BJ (cell line): ENCODE measurements at places on chromosomes 1 and 21.

- DNase-seq, result no peak
These were observed 5.1 kb upstream of the NES start for GRCh38 chr1:156682166-156682890.

DNA sequence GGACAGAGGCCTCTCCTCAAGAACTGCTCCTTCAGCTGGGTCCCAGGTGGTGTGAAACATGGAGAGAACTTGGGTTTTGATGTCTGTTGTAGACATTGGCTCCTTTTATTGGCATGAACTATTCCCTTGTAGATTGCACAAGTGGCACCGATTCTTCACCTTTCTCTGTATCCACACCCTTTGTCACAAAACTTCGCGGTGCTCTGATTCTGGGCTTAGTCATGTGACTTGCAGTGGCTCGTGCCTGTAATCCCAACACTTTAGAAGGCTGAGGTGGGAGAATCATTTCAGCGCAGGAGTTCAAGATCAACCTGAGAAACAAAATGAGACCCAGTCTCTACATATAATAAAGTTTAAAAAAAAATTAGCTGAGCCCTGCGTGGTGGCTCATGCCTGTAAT, 42.5 kb upstream of the EYA3 start:
- no peak for DNase-seq

GRCh38 chr1:66978201-66978600, 53.4 kb downstream of the MIER1 start:
- DNase-seq, result no peak

DNA sequence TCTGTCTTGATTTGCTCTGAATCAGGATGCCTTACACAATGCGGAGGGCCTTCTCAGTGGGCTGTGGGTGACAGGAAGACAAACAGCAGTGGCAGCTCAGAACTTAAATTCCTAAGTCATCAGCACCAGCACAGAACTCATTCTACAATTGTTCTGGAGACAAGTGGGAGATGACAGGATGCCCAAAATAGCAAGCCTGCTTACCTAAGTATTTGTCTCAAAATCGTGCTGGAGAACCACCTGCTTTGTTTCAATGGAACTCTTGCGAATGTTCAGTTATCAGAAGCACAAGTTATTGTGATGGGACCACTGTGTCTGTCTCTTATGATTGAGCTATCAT, 76.1 kb downstream of the VCAM1 start:
- DNase-seq, result no peak

DNA sequence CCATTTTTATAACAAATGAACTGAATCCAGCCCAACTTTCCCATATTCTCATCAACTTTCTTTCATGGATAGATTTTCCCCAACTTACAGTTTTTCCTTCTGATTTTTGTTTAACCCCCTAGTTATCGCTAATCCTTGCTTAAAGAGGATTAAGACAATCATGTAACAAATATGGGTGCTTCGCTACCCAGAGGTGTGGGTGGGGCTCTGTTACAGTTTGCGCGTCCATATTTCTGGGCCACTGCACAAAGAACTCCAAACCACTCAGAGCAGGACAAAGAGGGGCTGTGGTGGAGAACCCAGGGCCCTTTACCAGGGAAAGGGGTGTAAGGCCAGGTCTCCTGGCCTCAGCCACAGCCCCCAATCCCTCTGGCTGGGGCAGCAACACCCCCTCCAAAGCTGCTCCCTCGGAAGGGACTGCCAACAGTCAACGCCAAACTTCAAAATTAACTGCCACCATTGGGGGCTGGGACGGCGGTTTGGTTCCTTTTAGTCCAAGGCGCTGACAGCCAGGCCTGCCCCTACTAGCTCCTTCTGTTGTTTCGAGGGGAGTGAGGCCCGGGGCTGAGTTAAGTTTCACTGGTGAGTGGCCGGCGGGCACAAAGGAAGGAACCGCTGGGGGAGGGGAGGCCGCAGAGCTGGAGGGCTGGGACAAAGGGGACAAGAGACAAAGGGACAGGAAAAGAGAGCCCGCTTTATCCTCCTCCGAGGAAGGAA, 27.9 kb downstream of the SSBP3 start:
- no peak for DNase-seq

DNA sequence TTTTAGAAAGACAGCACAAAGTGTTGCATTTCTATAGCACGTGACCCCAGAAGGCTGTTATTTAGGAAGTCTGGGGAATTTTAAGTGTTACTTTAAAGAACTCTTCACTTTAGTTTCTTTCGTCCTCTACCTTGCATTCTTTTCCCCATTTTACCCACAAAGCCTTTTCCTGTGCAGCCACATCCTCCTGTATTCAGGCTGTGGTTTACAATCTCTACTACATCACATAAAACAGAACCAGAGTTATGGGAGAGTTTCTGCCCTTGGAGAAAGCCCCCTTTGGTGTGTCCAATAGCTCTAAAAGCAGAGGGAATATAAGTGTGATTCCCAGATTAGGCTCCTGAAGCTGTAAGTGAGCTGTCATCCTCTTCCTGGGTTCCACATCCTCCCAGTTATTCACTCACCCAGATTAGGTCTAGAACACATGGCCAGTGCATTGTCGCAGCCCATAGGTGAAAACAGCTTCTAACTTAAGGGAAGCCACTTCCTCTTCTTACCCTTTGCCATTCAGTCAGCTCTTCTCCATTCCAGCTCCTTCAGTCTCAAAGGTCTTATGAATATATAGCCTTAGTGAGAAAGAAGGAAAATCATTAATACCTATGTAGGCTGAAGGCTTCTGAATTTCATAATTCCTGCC, 171.1 kb downstream of the PIGK start:
- no peak for DNase-seq

DNA sequence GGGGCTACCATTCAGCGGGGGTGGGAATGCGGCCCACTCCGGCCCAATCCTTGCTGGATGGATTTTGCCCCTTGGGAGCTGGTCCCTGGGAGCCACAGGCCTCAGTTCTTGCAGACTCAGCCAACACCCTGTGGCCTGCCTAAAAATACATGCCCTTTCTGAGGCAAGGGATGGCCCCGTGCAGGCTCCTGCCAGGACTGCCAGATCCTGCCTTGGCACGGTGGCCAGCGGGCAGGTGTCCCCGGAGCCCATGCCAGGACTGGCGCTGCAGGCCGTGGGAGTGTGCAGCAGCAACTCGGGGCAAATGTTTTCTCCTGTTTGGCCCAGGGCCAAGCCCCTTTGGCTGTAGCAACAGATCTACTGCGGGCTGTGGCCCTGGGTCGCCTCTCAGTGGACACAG, 1.6 kb upstream of the PANK4 start:
- no peak for DNase-seq

DNA sequence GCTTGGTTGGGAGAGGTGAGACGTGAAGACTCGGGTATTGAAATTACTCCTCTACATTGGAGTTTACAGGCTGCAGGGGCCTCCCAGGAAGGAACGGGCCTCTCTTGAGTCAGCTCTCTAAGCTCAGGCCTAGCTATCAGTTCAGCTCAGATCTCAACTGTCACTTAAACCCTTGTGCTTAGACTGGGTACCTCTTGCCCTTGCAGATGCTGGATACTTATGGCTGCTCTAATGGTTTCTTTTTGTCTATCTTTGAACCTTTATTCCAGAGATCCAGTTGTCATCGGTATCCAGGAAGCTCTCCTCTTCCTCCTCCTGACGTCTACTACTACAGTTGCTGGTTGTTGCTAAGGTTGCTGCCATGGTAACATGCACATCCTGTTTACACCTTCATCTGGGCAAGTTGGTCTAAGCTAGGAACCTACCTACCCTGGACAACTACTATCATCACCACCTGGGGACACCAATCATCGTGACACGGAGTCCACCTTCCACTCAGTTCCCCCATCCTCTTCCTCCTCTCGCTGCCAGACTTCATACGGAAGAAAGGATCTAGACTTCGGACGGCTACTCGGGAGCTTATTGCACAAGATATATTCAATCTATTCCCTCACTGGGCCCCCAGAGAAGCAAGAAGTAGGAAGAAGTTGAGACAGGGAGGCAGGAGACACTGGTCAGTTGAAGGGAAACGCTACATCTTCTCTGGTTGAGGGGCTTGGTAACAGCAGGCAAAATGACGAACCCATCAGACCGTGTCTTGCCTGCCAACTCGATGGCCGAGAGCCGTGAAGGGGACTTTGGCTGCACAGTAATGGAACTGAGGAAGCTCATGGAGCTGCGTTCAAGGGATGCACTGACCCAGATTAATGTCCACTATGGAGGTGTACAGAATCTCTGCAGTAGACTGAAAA, 56.1 kb downstream of the ATP2B4 start:
- no peak for DNase-seq

DNA sequence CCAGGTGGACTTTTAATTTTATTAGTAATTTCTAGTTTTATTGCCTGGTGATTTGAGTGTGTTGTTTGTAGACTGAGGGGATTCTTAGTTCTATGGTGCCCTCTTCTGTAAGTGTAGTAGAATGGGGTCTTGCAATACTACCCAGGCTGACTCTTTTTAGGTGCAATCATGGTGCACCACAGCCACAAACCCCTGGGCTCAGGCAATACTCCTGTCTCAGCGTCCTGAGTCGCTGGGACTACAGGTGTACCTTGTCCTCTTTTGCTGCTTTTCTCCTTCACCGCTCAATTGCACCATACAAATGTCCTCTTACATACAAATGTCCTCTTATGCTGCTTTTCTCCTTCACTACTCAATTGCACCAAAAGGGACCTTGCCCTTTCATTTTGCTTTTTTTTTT, 43.1 kb downstream of the SCP2 start:
- no peak for DNase-seq

DNA sequence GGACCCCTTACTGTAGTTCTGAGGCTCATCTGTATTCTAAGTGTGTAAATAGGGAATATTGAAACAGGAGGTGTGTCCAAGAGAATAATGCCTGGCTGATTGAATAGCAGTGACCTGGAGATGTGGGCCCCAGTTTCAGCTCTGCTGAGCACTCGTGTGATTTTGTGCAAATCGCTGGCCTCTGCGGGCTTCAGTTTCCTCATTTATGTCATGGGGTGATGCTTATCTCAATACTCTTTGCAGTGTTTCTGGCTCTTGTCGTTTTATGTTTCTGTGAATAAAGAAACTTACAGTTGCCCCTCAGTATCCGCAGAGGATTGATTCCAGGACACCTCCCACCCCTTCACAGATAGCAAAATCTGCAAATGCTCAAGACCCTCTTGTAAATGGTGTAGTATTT, 5.0 kb downstream of the COG2 start:
- DNase-seq, result no peak

DNA sequence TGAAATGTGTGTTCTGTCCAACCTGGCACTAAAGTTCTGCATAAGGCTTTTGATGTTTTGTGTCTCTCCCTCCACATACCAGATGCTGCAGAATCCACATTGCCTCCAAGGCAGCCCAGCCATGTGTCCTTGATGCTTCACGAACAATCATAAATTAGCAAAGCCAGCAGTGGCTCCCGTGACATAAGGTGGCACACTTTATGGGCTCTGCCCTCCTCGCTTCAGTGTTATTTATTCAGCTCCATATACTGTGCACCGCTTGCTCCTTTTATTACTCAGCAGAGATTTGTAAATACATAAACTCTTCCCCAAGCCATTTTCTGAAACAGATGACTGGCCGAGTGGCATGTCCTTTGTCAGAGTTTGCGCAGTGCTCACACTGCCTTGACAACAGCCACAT, 112.8 kb upstream of the SLC35F3 start:
- no peak for DNase-seq

GRCh38 chr21:45854690-45855247, 126.8 kb upstream of the COL6A1 start:
- DNase-seq, result no peak

DNA sequence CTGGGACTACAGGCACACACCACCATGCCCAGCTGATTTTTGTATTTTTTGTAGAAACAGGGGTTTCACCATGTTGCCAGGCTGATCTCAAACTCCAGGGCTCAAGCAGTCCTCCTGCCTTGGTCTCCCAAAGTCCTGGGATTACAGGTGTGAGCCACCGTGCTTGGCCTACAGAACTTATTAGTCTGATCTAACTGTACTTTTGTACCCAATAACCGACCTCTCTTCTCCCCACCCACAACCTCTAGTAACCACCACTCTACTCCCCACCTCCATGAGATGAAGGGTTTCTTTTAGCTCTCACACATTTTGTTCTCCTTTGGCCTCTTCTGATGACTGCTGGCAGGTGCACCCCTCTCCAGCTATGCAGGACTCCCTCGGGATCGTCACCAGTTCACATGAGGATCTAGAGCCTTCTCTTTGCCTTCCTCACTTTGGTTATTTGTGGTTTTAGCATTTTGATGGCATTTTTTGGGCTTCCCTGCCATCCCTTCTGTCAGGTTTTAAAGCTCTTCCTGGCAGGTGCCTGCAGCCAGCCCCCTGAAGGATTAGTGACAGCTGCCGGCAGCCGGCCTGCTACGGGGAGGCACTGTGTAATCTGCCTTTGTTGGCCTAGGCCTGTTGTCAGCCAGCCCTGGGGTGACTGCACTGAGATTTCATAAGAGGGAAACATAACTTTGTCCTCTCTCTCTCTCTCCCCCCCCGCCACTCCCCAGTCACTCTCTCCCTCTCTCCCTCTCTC, 99.8 kb upstream of the ATP1A1 start:
- DNase-seq, result no peak

DNA sequence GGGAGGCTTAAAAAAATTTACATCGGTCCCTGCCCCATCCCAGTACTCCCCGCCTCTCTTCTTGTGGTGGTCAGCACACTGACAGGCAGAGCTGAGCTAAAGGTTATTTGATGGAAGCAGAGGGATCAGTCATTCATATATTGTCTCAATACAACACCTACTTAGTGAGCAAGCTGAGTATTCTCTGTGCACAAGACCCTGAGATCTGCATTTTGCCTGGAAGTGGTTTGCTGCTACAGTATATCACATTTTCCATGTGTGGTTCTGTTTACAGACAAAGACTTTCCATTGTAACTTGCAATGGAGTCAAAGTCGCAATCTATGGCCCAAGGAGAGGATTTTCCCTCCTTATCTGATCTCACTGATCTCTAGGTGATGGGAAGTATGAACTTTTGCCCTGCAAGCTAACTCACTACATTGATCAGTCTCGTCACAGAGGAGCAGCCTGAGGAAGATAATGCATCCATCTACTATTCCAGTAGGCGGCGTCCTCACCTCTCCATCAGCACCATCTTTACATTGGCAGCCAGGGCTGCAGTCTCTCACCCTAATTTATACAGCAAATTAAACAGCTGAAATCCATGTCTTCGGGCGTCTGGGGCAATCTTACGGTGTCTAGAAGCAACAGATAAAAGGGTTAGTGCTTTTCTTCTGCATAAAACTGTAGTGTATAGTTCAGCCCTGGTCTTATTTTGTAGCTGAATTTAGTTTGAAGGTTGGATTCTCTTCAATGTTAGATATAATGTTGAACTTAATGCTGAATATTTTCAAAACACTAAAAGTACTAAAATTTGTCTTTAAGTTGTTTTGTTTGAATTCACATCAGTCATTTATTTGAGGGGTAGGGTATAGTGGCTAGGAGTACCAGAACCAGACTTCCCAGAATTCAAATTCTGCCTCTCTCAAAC, 3.2 kb upstream of the TRAF5 start:
- no peak for DNase-seq

- DNase-seq, result no peak
These were observed 154.9 kb downstream of the TGFBR3 start for GRCh38 chr1:91730801-91731732.
